ENCODE measurements at places on chromosomes 13 and 19.

- DNase-seq: no peak
Observed at GRCh38 chr13:47178090-47178950, 281.5 kb upstream of the HTR2A start.

- DNase-seq: peak; percentile 59
Observed at GRCh38 chr19:11089254-11090013, at the start of gene LDLR. Gene LDLR (plus strand): TSS chr19:11089463. CDS start chr19:11089549, 86 bp downstream.

DNA sequence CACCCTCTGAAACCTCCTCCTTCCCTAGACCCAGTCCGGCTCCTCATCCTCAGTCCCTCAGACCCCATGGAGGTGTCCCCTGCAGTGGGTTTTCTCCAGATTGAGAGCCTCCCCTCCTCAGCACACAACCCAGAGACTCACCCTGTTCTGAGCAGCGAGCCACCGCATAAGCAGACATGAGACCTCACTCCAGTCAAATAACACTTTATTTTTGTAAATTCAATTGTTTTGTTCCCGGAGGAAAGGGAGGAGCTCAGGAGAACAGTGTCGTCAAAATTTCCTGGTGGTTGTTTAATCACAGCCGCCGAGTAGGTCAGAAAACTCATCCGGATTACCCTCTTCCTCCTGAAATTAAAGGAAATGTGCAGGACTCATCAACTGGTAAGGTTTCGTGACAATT lies 57.5 kb downstream of the ERICH4 start:
- DNase-seq: no peak

DNA sequence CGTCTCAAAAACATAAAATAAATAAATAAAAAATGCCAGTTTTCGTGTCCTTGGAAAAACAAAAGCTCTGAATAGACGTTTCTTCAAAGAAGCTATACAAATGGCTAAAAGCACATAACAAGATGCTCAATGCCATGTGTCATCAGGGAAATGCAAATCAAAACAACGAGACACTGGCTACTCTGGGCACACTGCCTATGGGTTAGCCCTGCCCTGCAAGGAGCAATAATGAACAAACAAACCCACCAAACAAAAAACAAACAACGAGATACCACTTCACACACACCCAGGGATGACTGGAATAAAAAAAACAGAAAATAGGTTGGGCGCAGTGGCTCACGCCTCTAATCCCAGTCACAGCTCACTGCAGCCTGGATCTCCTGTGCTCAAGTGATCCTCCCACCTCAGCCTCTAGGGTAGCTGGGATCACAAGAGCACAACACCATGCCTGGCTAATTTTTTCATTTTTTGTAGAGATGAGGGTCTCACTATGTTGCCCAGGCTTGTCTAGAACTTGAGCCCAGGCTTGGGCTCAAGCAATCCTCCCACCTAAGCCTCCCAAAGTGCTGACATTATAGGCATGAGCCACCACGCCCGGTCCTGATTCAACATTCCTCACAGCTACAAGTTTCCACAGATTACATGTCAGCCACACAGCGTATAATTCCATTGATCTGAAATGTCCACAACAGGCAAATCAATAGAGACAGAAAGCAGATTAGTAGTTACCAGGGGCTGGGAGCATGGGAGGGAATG lies 15.5 kb upstream of the ISYNA1 start:
- no peak for DNase-seq

DNA sequence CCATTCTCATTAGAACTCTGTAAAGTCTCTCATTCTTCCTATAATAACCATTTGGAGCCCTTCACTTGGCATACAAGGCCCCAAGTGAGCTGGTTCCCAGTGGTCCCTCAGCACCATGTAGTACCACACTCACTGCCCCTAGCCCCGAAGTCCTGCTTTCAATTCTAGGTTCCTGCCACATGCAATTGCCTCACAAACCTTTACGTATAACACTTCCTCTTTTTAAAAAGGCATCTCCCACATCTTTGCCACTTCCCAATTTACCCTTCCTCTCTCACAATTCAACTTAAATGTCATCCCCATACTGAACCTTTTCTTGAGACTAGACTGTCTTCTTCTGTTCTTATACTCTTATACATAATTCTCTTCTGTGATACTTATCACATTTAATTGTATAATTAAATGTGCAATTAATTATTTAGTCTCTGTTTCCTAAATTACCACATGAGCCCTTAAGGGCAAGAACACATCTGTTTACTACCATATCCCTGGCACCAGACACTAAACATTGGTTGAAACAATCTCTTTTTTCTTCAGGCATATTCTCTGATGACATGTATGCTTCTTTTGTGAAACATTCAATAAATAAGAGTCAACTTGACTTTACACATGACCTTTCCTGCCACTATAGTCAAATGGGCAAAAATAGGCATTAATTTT lies 304.0 kb downstream of the SPRY2 start:
- DNase-seq: no peak

GRCh38 chr13:94232161-94232950 lies 247.1 kb downstream of the DCT start:
- DNase-seq: no peak

DNA sequence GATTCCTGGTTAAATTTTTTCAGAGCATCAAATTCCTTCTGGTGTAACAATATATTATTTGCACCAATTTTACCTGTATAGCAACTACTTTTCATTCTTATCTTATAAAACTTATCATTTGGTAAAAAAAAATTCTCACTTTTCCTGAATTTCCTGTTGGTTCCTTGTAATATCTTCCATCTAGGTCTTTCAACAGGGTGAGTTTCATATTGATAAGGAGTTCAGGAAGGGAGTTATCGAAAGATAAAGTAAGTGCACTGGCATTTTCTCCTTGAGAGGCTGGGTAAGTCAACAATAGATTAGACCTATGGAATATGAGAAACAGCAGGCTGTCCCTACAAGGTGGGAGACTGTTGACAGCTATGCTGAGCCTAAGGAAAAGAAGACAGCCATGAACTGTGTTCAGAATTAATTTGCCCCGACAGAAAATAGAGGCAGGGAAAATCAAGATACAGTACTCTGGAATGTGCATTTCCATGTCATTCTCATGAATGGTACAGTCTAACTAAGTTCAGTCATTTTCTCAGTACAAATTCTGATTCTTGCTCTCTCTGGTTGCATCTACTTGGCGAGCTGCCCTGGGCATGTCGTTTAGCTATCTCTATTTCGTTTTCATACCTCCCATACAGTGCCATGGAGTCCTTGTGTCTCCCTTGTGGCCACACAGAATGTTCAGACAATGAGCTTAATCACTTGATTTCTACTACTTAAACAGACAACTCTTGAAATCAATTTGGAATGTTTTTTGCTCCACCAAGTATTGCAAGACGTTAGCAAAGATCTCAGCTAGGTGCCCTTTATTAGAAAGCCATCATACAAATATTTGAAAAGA lies 9.9 kb downstream of the IGFL1 start:
- no peak for DNase-seq

GRCh38 chr19:51535535-51535934 lies 4.1 kb upstream of the SIGLEC6 start:
- DNase-seq: no peak

DNA sequence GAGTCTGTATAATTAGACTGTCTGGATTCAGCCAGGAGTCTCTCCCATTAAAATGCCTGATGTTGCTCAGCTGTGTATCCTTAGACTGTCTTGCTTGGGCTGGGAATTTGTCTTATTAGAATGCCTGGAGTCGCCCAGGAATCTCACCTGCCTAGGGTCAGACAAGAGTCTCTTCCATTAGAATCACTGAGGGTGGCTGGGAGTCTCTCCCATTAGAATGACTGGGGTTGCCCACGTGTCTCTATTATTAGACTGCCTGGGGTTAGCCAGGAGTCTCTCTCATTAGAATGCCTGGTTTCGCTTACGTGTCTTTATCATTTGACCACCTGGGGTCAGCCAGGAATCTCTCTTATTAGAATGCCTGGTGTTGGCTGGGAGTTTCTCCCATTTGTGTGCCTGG lies 1450.0 kb downstream of the UQCRFS1 start:
- DNase-seq: no peak

DNA sequence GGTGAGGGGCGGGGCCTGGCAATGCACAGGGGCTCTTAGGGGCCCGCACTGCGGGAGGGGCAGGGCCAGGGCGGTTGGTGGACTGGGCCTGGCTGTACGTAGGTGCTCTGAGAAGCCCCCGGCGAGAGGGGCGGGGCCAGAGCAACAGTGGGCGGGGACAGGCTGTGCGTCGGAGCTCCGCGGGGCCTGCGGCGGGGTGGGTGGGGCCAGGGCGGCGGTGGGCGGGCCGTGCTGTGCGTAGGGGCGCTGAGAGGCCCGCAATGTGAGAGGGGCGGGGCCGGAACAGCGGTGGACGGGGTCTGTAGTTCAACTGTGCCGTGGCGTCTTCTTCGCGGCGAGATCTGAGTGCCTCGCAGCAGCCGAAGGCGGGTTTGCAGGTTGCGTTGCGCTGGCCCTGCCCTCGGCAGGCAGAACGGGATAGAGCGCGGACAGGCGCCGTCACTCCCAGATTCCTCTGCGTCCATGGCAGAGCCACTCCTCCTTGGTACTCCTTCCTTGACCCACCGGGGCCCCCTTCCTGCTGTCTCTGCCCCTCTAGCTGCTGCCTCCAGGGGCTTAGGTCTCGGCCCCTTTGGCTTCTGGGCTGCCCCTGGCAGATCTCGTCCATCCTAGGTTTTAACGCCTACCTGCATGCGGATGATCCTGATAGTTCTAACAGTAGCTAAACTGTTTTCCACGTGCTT lies 33.2 kb downstream of the CCNE1 start:
- DNase-seq: peak; percentile 33

- DNase-seq: no peak
Observed at GRCh38 chr13:39311619-39312018, 273.4 kb downstream of the NHLRC3 start.

DNA sequence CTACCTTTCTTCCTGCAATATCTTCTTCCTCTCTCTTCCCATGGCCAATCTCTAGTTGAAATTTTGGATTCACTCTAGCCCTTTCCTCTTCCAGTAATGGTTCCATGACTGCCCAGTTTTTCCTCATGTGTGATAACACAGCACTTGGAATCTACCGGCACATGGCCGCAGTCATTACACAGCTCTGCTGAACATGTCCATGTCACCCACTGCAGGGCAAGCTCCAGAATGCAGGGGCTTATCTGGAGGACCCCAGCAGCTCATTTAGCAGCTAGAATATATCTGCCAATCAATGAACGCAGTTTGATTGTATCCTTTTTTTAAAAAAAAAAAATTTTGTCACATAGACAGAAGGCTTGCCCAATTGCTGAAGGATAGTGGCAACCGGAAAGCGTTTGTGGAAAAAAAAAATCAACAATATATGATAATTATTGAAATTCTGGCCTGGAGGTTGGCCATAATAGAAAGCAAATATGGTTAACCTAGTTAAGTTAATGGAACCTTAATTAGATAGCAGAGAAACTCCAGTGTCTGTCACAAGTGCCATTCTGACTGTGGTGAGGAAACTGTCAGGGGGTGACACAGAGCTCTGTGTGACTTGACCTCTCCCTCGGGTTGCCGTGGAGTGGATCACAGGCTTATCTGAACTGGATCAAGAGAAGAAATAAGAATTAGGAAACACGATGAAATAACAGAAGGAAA lies 426.7 kb downstream of the LIG4 start:
- DNase-seq: no peak

DNA sequence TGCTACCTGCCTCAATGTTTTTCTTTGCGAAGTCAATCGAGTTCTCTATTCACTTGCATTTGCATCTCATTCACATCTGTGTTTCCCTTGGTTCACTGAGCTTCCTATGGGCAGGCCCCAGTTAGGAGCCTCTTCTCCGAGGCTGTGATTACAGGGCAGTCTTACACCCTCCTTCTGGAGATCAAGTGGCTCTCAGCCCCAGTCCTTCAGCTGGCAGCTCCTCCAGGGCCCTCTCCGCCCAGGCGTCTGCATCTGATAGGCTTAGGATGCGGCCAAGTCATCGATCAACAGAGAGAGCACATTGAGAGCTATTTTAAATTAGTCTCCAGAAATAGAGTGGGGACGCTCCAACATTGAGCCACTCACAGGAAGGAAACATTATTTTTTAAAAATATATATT lies 44.2 kb downstream of the MBNL2 start:
- DNase-seq: no peak

DNA sequence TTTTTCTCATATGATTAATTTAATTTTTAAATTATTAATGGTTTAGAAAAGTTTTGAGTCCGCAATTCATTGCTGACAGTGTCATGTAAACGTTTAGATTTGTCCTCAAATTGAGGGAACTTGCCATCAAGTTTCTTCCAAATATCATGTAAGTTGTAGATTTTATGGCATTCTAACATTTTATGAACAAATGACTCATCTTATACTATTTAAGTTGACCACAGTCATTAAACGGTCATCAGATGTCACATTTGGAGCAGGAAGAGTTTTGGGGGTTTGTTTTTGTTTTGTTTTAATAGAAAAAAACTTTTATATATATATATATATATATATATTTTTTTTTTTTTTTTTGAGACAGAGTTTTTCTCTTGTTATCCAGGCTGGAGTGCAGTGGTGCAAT lies 4.3 kb downstream of the ZNF114 start:
- DNase-seq: no peak

- no peak for DNase-seq
Observed at GRCh38 chr19:55647732-55648584, at the start of gene CCDC106. Gene CCDC106 (plus strand): TSS chr19:55648212. CDS start chr19:55649047, 835 bp downstream.

GRCh38 chr19:2341244-2341751 lies 12.8 kb downstream of the SPPL2B start:
- DNase-seq: no peak

DNA sequence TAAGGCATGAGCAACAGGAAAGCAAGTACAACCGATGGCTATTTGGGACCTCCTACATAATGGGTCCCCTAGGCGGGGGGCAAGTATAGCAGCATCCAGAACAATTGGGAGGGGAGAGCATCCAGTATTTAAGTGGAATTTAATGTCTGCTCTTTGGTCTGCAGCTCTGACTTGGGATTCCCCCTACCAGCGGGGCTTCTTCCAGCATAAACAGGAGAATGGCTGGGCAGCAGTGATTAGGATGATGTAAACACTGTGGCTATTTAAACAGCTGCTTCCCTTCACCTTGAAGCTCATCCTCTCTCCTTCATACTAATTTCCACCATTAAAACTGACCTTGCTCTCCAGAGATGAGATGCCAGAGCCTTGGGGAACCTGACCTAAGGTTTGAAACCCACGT lies 73.9 kb upstream of the OXGR1 start:
- DNase-seq: no peak

DNA sequence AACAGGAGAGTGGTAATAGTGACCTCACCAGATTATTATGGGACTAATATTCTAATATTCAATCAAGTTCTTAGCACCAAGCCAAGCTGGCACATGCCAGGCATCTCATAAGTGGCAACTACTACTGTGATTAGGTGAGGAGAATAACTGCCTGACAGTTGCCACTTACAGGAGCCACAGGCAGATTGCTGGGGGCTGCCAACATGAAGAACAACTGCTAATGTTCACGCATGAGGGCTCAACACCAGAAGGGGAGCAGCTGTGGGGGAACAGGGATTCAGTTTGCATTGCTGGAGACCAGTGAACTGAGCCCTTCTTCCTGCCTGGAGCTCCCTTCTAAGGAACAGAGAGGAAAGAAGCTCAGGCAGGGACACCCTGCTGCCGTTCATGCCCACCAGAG lies 504.5 kb downstream of the FOXO1 start:
- DNase-seq: no peak

- DNase-seq: no peak
Observed at GRCh38 chr13:27979001-27979643, 9.4 kb downstream of the URAD start.

- DNase-seq: no peak
Observed at GRCh38 chr19:39617745-39618144, 15.4 kb downstream of the LGALS13 start.
